ENCODE measurements at places on chromosomes 5 and 9. TPM values are rescaled to one million over a fixed set of nuclear protein-coding genes. Genes with fewer than 3 reads are reported as not detected.

DNA sequence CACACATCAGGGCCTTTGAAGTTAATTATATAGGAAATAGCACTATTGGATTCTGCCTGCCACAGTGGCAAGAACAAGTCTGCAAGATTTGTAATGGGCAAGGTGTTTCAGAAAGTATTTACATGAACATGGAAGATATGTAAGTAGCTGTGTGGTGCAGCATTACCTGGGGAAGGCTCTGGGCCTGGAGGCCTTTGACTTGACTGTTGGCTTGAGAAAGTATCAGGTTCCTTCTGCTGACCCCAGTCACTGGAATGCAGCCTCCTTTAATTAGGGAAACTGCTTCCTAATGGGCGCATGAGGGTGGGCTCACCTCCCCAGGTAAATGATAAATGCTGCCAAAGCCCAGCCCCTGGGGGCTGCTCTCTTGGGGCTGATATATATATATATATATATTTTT is 102.7 kb downstream of the GALNT10 start:
- H3K27ac ChIP-seq: no peak overlapping the region
- H3K4me1 ChIP-seq: no peaks in the 10 kb centered on the region
- H3K27me3 ChIP-seq: no peaks in the 10 kb centered on the region

- H3K27me3 ChIP-seq: no peaks in the 10 kb centered on the region
- no peak for DNase-seq
- no peaks in the 10 kb centered on the region for H3K4me1 ChIP-seq
- H3K27ac ChIP-seq: no peak overlapping the region
Measured at GRCh38 chr9:16213781-16214515, 656.5 kb downstream of the BNC2 start.

DNA sequence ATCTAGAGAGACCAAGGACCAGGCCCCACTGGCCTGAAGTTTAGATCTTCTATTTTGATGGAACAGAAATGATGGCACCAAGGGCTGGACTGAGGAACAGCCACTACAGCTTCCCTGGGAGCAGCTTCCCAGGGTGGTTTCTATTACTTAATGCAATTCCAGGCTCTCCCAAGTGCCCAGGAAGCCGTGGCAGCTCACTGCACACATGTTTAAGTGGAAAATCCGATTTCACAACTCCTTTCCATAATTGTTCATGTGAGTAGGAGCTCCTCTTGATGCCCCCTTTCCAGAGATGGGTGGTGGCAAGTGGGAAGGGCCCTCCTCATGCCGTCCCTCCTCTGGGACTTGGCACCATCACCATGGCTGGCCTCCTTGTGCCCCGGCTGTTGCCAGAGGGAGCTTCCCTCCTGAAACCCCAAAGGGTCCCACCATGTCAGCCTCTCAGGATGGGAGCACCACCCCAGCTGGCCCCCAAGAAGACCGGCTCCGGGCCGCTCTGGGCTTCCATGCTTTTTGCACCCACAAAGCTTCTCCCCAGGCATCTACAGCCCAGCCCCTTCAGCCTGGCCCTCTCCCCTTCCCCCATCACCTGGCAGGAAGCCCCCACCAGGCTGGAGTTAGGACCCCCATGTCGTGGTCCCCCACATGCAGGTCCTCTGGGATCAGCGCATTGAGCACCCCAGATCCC is 9.1 kb upstream of the UBAC1 start:
- H3K36me3 ChIP-seq: no peaks in the 10 kb centered on the region
- H3K4me1 ChIP-seq: peaks cover 9% of the 10 kb centered on the region
- no peak overlapping the region for H3K4me3 ChIP-seq

DNA sequence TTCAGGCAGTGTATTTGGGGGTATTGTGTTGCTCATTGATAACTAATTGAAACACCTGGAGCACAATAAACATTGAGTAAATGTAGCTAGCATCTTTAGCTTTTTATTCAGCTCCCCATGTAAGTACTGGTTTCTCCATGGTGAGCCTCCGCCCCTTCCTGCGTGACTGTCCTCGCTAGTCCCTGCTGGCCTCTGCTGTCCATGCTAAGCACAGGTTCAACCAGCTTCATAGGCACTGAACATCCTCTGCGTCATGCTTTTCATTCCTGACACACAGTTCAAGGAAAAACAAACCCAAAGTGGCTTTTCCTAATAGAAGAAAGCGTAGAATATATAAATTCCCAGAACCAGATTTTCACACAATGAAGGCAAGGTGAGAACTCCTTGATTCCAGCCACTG is 27.3 kb upstream of the DAP start:
- H3K4me3 ChIP-seq: no peak overlapping the region
- no peaks in the 10 kb centered on the region for H3K36me3 ChIP-seq
- H3K27me3 ChIP-seq: no peaks in the 10 kb centered on the region
- H3K27ac ChIP-seq: no peak overlapping the region
- no peak for DNase-seq

GRCh38 chr9:99828417-99829176 is 6.9 kb downstream of the NR4A3 start:
- no peaks in the 10 kb centered on the region for H3K36me3 ChIP-seq
- DNase-seq: no peak
- peaks cover 18% of the 10 kb centered on the region for H3K27me3 ChIP-seq

DNA sequence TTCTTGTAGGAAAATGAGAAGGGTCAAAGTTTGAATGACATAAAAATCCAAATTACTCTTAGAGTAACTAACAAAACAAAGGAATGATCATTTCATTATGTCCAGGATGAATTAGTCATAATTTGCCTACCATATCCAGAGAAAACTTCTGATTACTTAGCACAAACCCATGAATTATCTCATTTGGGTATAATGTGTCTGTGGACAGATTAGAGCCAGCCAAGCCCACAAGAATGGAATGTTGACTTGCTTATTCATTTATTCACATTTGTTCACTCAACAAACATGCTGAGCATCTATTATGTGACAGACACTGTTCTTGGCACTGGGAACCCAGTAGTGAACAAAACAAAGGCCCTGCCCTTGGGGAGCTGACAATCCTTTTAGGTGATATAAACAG is 87.4 kb downstream of the APBA1 start:
- H3K27me3 ChIP-seq: no peaks in the 10 kb centered on the region
- H3K36me3 ChIP-seq: no peaks in the 10 kb centered on the region
- DNase-seq: no peak
- H3K4me3 ChIP-seq: no peak overlapping the region
- no peaks in the 10 kb centered on the region for H3K4me1 ChIP-seq

DNA sequence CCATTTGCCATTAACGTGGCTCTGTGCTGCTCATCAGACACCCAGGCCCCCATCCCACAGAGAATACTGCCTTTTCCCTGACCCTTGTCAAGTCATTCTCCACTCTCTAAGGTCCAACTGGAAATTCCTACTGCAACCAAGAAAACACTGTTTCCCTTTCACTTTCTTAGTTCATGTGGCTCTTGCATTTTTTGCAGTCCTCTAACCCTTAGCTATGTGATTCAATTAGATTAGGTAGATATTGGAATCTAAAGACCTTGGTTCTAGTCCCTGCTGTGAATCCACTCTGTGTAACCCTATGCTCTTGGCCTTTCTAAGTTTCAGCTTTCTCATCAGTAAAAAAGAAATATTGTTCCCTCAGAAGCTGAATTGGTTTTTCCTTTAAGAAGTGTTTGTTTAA is 649.4 kb downstream of the CCDC171 start:
- H3K27ac ChIP-seq: no peak overlapping the region
- no peaks in the 10 kb centered on the region for H3K4me1 ChIP-seq
- no peak for DNase-seq
- no peaks in the 10 kb centered on the region for H3K27me3 ChIP-seq

GRCh38 chr5:16855898-16856297 is 80.2 kb downstream of the MYO10 start:
- no peak for DNase-seq
- H3K4me3 ChIP-seq: no peak overlapping the region
- H3K27ac ChIP-seq: no peak overlapping the region

- DNase-seq: no peak
- no peak overlapping the region for H3K4me3 ChIP-seq
- no peaks in the 10 kb centered on the region for H3K27me3 ChIP-seq
- no peak overlapping the region for H3K27ac ChIP-seq
- H3K36me3 ChIP-seq: no peaks in the 10 kb centered on the region
Measured at GRCh38 chr9:91864380-91864779, 85.6 kb downstream of the ROR2 start.

- H3K27me3 ChIP-seq: no peaks in the 10 kb centered on the region
- H3K36me3 ChIP-seq: no peaks in the 10 kb centered on the region
- no peak overlapping the region for H3K4me3 ChIP-seq
- no peak for DNase-seq
- H3K4me1 ChIP-seq: no peaks in the 10 kb centered on the region
Measured at GRCh38 chr5:84393969-84394368, 9.3 kb upstream of the EDIL3 start.

- no peak overlapping the region for H3K27ac ChIP-seq
- H3K4me1 ChIP-seq: no peaks in the 10 kb centered on the region
- no peak overlapping the region for H3K4me3 ChIP-seq
- H3K36me3 ChIP-seq: no peaks in the 10 kb centered on the region
Measured at GRCh38 chr5:87137283-87137682, 130.4 kb upstream of the RASA1 start.

DNA sequence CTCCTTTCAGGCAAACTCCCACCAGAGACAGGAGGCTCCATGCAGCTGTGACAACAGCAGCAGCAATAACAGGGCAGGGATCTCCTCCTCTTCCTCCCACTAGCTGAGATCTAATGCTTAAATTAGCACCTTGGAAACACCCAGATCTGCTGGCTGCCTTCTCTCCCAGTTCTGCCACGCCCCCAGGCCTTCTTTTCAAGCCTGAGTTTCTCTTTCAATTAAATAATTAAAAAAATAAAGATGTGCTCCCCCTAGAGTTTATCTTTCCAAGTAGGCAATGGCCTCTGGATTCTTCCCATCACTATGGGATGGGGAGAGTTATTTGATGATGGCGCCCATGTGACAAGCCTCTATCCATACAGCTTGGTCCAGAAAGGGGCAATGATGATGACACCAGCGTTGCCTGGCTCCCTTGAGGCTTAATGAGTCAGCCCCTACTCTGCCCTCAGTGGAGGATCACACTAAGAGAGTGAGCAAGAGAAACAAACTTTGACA is 3.8 kb downstream of the FAM219A start:
- peaks cover 20% of the 10 kb centered on the region for H3K4me1 ChIP-seq
- no peaks in the 10 kb centered on the region for H3K36me3 ChIP-seq
- DNase-seq: no peak
- H3K27me3 ChIP-seq: no peaks in the 10 kb centered on the region

- no peak for DNase-seq
- no peak overlapping the region for H3K27ac ChIP-seq
- no peak overlapping the region for H3K4me3 ChIP-seq
- no peaks in the 10 kb centered on the region for H3K36me3 ChIP-seq
- H3K27me3 ChIP-seq: no peaks in the 10 kb centered on the region
Measured at GRCh38 chr5:140342896-140343295, 3.5 kb downstream of the HBEGF start.

DNA sequence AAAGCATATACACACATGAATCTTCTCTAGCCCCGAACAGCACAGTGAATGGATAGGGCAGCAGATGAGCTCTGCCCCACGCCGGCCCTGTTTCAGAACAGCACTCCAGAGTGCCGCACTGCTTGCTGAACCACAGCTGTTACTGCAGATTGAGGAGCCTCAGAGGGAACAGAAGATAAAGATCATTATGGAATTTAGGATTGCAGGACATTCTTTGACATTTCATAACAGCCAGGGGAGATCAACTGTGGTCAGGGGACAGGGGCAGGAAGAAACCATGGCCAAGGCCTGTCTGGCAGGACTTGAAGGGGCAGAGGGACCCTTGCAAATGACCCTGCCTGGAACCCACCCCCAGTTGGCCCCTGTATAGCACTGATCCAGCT is 20.6 kb downstream of the IRF1 start:
- no peaks in the 10 kb centered on the region for H3K36me3 ChIP-seq
- H3K27ac ChIP-seq: no peak overlapping the region
- DNase-seq: no peak
- no peaks in the 10 kb centered on the region for H3K27me3 ChIP-seq
- H3K4me1 ChIP-seq: peaks cover 93% of the 10 kb centered on the region
- H3K4me3 ChIP-seq: no peak overlapping the region

GRCh38 chr9:73579823-73580222 is 428.2 kb downstream of the ANXA1 start:
- no peak overlapping the region for H3K4me3 ChIP-seq
- H3K36me3 ChIP-seq: no peaks in the 10 kb centered on the region
- DNase-seq: no peak
- H3K27ac ChIP-seq: no peak overlapping the region
- no peaks in the 10 kb centered on the region for H3K27me3 ChIP-seq

- no peak overlapping the region for H3K27ac ChIP-seq
- H3K27me3 ChIP-seq: no peaks in the 10 kb centered on the region
- no peak overlapping the region for H3K4me3 ChIP-seq
- no peaks in the 10 kb centered on the region for H3K36me3 ChIP-seq
- no peak for DNase-seq
- peaks cover 25% of the 10 kb centered on the region for H3K4me1 ChIP-seq
Measured at GRCh38 chr9:35760651-35761050, 6.6 kb upstream of the MSMP start.

GRCh38 chr9:20041697-20042081 is 252.9 kb upstream of the SLC24A2 start:
- H3K27ac ChIP-seq: no peak overlapping the region
- H3K27me3 ChIP-seq: no peaks in the 10 kb centered on the region
- DNase-seq: peak; percentile 7

GRCh38 chr5:14270209-14270702 is 127.1 kb downstream of the TRIO start:
- H3K36me3 ChIP-seq: no peaks in the 10 kb centered on the region
- peak; percentile 3 for DNase-seq
- no peak overlapping the region for H3K4me3 ChIP-seq
- no peak overlapping the region for H3K27ac ChIP-seq
- H3K4me1 ChIP-seq: no peaks in the 10 kb centered on the region
- no peaks in the 10 kb centered on the region for H3K27me3 ChIP-seq

DNA sequence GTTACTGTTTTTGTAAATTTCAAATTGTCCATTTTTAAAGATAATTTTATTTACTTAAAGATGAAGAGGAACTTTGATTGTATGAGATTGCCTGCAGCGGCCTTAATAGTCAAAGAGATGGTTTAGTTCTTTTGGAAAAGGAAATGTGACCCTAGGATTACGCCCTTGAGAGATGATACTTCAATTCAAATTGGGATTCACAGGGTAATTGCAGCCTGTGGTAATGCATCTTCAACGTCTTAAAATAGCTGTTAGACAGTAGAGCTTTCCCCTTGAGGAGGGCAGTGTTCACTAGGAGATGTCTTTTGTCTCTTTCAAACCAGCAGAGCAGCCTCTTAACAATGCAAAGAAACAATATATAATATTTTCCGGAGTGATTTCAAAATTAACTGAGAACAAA is 127.1 kb downstream of the TAF11L14 start:
- no peak overlapping the region for H3K4me3 ChIP-seq
- no peaks in the 10 kb centered on the region for H3K27me3 ChIP-seq
- DNase-seq: no peak
- no peaks in the 10 kb centered on the region for H3K4me1 ChIP-seq
- no peak overlapping the region for H3K27ac ChIP-seq
- no peaks in the 10 kb centered on the region for H3K36me3 ChIP-seq

The TAF1L gene
- total RNA-seq: not detected

The PCDHGB2 gene
- total RNA-seq: 0.33 TPM

The CNOT8 gene
- total RNA-seq: 47.7 TPM

The ARSI gene
- total RNA-seq: not detected

The PAEP gene
- total RNA-seq: not detected

Data from CD8-positive, alpha-beta memory T cell (primary cell).